ENCODE measurements at places on chromosomes 5 and 9.

GRCh38 chr9:107784235-107784958, 294.8 kb upstream of the KLF4 start:
- DNase-seq: peak; percentile 34

- DNase-seq: no peak
Observed at GRCh38 chr9:92332577-92333281, 7.0 kb downstream of the CENPP start.

- DNase-seq: no peak
Observed at GRCh38 chr5:36238502-36239295, 3.0 kb downstream of the NADK2 start.

- no peak for DNase-seq
Observed at GRCh38 chr5:23884405-23885031, 377.1 kb downstream of the PRDM9 start.

- no peak for DNase-seq
Observed at GRCh38 chr5:77171141-77171910, 39.2 kb upstream of the PDE8B start.

DNA sequence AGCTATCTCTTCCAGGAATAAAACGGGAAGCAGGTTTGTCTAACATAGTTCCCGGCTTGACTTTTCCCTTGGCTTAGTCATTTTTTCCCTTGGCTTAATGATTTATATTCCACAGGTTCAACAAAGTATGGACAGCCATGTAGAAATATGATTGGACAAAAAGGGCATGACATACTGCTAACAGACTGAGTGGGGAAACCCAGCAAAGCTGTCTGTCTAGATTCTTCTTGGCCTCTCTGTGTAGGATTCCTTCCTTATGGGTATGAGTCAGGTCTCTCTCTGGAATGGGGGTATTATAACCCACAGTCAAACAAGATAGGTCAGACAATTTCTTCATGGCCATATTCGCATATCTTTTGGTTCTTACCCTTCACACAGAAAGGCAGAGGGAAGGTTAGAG, 5.7 kb upstream of the MTAP start:
- DNase-seq: no peak
